Stimulated activated CD8-positive, alpha-beta memory T cell treated with anti-CD3 and anti-CD28 coated beads, Interleukin-7, amount 100 ng/mL, for 48 hours (primary cell): ENCODE measurements at places on chromosomes 2 and 18.
A peak's percentile ranks its signal among the peaks of the same experiment; 100 is the strongest.

DNA sequence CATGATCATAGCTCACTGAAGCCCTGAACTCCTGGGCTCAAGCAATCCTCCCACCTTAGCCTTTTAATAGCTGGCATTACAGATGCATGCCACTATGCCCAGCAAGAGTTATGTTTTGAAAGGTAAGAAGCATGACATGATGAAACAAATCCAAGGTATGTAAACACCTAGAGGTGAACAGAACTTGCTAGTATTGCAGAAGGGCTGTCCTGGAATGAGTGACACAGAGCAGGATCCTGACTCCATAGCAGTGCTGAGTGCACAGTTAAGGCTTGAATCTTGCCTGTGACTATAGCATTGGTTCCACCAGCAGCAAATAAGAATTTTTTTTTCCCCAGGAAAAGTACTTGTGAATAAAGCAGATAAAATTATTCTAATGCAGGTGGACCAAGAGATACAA lies 309.5 kb downstream of the PIK3C3 start:
- DNase-seq = no peak

DNA sequence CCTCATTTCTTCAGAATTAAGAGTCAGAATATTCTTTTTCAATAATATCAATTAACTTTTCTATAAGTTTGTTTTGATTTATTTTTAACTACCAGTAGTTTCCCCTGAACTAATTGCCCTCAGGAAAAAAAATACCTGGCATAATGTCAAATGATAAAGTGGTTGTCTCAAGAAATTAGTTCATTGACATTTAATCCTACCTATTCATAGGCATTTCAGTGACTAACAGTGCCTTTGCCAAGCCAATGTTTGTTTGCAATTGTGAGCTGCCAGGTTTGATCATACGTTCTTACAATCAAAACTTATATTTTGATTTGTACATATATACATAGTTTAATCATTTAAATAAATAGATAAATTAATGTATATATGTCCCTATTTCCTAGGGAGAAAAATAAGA lies 267.3 kb upstream of the MC4R start:
- DNase-seq = no peak

DNA sequence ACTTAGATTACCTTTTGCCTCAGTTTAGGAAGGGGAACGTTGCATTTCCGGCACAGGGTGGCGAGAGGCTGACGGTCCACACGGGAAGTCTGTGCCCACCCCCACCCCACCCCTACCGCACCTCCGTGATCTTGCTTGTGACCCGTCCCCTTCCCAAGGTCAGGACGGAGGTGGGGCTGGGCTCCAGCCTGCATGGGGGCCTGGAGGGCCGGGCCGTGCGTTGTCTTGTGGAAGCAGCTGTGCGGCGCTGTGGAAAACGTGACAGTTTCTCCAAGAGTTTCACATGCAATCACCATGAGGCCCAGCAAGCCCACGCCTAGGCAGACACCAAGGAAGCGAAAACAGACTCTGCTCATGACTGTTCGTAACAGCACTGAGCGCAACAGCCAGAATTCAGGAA lies 76.8 kb upstream of the HDAC4 start:
- no peak for DNase-seq

- DNase-seq = no peak
Measured at GRCh38 chr2:169845016-169845415, 17.8 kb downstream of the UBR3 start.

DNA sequence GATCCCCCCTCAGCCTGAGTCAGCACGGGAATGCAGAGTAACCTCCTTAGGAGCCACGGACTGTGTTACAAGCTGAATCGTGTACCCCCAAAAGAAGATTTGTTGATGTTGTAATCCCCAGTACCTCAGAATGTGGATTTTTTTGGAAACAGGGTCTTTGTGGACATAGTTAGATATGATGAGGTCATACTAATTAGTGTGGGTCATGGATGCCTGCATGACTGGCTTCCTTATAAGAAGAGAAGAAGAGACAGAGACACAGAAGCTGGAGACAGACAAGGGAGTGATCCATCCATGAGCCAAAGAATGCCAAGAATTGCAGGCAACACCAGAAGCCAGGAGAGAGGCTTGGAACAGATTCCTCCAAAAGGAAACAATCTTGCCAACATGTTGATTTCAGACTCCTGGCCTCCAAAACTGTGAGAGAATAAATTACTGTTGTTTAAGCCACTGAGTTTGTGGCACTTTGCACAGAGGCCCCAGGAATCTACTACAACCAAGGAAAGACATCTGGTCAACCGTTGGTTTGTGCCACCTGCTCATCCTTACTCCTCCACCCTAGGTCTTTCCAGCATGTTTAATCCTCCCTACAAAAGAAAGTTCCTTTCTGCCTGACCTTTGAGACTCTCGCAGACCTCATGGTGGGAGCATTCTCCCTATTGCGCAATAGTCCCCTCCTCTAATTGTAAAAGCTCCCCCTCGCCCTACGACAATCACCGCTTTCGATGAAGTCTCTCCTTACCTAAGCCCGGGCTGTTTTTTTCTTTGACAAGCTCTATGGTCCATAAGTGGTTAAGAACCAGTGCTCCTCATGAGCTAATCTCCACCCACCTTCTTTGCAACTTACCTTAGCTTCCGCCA lies 91.6 kb downstream of the DNER start:
- no peak for DNase-seq

DNA sequence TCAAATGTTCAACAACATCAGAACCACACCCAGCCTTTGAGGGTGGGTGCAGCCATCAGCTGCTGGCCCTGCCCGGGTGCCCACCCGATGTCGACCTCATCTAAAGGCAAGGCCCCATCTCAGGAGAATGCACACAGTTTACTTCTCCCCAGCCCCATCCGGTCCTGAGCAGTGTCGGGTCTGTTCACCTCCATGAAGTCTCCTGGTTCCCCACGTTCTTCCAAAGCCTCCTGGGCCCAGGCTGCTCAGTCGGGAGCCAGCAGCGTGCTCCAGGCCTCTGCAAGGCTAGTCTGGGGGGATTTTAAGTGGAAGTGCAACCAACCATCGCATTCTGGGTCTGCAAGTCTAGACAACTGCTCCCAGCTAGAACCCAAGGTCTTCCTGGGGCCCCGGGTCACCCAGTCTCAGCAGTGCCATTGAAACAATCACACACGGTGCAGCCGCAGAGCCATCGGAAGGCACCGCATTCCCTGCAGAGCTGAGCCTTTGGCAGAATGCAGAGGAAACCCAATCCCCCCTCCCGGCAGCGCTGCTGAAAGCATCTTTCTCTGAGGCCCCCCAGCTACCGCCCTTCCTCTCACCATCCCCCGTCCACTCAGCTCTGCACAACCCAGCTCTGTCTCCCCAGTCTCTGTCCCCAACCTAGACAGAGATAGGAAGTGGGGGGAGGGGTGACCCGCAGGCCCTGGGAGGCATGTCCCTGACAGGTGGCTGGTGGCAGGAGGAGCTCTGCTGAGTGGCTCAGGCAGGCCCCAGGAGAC lies 8.5 kb downstream of the ESPNL start:
- no peak for DNase-seq

GRCh38 chr2:202140522-202141252 lies 67.6 kb downstream of the KIAA2012 start:
- no peak for DNase-seq

- no peak for DNase-seq
Measured at GRCh38 chr18:75139226-75139911, 69.6 kb downstream of the PTGR3 start.

DNA sequence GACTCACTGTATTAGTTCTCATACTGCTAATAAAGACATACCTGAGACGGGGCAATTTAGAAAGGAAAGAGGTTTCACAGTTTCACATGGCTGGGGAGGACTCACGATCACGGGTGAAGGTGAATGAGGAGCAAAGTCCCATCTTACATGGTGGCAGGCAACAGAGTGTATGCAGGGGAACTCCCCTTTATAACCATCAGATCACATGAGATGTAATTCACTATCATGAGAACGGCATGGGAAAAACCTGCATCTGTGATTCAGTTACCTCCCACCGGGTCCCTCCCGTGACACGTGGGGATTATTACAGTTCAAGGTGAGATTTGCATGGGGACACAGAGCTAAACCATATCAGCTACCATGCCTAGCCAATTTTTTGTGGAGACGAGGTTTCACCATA lies 168.2 kb downstream of the NEDD4L start:
- DNase-seq = no peak

DNA sequence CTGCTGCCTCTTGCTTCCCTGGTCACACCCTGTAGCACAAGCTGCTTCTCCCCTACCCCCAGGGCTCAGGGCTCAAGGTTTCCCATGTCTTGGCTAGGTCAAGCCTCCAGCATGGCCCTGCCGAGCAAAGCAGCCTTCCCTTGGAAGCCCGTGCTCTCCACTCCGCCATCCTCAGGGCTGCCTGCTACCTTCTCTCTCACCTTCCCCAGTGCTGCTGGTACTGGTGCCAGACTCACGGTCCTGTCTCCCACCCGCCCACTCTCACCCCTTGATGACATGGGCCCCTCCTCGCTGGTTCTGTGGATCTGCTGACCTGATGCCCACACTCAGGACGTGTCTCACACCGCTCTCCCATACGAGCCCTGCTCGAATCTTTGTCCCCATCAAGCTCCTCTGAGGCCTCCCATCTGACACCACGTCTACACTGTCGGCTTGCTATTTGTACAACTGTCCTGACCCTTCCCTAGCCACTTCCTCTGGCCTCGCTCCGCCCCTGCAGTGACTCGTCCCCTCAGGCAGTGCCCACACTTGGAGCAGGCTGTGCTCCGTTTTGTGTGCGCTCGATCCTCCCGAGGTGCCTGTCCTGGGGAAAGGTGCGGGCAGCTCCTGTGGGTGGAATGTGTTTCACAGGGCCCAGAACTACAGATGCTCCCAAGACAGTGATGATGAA lies 49.9 kb downstream of the ZAP70 start:
- no peak for DNase-seq

DNA sequence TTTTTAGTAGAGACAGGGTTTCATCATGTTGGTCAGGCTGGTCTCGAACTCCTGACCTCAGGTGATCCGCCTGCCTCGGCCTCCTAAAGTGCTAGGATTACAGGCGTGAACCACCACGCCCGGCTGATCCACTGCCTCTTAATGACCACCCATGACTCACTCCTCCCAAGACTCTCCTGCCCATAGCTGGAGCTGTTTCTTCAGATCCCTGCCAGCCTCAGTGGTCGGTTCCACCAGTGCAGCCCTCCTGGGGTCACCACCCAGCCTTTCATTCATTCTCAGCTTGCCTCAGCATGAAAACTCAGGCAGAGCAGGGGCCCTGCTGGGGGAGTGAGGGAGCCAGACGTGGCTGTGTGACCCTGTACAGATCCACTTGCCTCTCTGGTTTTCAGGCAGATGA lies 12.5 kb downstream of the KCNIP3 start:
- no peak for DNase-seq

DNA sequence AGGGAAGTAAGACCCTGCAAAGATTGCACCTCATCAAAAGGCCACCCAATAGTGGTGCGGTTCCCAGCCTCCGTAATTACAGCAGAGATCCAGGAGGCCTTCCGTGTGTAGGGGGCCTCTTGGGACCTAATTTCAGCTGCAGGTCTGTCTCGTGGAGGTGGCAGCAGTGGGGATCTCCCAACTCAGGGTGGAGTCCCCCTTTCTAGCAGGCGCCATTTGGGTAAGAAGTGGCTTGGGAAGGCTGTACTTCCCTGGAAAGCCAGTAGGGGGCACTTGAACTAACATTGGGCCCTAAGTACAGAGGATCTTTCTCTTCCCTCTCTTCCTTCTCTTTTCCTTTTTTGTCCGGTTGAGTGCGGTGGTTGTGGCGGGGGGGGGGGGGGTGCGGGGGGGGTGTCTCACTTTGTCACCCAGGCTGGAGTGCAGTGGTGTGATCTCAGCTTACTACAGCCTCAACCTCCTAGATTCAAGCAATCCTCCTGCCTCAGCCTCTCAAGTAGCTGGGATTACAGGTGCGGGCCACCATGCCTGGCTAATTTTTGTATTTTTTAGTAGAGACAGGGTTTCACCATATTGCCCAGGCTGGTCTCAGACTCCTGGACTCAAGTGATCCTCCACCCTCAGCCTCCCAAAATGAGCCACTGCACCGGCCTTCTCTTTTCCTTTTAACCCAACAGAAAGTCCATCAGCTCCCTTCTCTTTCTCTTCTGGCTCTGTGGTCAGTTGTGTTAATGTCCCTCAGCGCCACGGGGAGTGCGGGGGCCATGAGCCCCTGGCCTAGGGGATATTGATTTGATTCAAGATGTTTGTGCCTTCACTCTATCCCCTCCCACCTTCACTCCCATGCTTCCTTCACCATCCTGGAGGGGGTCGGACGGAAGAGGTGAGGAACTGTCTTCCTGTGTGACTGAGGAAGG lies 32.0 kb downstream of the CENPO start:
- DNase-seq = peak; percentile 14

DNA sequence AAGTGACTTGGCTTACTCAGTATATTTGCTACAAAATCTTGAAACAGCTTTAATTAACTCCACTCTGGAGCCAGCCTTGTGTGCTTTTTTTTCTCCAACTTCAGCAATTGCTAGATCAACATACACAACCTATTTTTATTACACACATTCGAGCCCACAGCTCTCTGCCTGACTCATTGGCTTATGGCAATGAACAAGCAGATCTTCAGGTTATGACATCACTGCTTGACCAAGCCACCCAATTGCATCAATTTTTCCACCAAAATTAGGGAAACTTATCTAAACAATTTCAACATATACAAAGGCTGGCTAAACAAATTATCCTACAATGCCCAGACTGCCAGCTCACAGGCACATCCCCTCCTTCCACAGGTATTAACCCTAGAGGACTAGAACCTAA lies 39.6 kb upstream of the PDK1 start:
- DNase-seq = no peak

- DNase-seq = no peak
Measured at GRCh38 chr2:162044586-162044985, 29.4 kb downstream of the DPP4 start.

DNA sequence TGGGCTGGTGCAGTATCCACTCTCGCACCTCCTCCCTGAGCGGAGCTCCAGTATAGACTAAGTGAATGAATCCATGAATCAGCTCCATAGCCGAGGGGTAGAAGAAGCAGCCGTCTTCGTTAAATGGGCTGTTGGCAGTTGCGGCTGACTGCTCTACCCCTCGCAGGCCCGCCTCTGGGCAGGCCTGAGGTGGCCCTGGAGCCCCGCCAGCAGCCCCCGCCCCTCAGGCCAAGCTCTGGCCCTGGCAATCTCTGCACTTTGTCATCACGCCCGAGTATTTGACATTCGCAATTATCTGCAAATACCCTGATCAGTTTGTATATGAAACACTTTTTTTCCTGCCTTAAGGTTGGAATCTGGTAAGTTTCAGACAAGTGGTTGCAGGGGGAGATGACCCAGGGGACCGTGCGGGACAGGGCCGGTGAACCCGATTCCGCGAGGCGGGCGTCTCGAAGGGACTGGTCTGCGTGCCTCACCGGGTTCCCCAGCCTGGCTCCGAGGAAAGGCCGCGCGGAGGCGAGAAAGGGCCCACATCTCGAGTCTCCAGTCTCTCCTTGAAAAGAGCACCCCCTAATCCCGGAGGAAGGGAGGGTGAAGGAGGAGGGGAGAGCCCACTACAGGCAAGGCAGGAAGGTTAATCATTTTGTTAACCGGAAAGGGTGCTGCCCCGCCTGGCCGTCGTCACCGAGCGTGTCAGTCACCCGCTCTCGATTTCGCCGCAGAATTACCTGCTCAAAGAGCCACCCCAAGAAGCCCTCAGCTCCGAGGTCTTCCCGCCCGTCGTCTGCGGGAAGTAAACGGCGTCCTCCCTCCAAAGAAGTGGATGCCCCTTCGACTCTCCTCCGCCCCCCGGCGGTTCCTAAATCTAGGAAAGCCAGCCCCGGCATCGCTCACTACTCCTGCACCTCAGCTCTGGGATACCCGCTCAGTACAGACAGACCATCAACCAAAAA lies 11.1 kb upstream of the SATB2 start:
- no peak for DNase-seq

- DNase-seq = no peak
Measured at GRCh38 chr2:70674636-70675430, 93.2 kb downstream of the ADD2 start.
